NCI-H1436 treated with DMSO at 0.1 percent for 48 hours (cell line): ENCODE measurements at places on chromosomes 1 and 21.

GRCh38 chr1:24463776-24464735 is 38.6 kb upstream of the RCAN3 start:
- peak; percentile 64 for DNase-seq

- DNase-seq: no peak
These were observed 708.4 kb downstream of the KCNT2 start for GRCh38 chr1:195899762-195900352.

DNA sequence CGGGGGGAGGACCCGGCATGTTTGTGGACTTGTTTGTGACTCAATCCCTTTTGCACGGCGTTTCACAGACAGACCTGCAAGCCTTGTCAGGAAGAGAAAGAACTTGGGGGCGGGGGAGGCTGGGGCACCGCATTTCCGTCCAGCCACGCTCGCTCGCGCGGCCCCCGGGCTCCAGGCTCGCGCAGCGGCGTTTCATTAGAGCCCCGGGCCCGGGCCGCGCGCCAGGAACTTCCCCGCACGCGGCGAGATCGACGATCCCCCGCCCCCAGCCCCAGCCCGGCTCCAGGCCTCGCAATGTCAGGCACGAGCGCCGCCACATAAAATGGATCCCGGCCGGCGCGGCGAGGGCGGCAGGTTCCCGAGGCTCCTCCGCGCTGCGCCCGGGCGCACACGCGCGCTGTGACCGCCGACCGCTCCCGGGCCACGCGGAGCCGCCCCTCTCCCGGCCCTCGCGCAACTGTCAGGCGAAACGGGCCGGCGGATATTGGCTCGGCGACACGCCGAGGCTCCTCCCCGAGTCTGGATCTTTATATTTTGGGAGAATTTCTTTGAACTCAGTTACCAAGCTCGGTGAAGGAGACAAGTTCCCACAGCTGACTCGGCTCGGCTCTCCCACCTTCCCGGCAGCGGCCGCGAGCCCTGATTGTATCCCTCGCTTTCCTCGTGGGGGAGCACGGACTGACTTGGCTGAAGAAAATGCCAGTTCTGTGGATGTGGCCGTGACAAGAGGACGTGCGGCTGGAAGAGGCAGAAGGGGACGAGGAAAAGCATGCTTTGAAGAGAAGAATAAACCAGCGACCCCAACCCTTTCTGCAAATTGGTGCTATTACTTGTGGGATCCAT is at the start of gene KIF26B:
Gene KIF26B (plus strand): TSS at position 557 of the 843 bp plus-strand sequence. CDS start 440 bp downstream, outside the sequence.
- no peak for DNase-seq

DNA sequence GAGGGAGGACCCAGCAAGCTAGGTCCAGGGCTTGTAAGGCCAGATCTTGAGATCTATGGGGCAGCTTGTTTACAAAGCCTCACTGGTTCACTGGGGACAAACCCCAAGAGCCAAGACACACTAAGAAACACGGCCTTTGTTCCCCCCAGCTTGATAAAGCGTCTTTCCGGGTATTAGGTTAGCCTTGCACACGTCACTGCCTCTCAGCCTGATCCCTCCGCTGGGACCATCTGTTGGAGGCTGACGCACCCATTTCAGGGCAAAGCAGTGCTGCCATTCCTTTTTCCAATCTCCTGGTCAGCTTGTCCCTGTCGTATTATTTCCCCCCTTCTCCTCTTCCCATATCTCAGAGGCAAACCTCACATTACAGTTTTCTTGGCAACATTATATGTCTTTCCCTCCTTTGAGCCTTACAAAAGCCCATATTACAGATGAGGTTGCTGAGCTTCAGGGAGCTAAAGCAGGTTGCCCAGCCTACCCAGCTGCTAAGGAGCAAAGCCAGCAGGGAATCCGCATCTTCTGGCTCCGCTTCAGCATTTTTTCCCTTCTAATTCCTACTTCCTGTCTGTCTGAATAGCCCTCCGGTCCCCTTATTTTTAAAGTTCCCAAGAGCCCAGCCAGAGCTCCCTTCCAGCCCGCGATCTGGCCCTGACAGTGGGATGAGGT is 4.1 kb downstream of the HEYL start:
- DNase-seq: no peak

DNA sequence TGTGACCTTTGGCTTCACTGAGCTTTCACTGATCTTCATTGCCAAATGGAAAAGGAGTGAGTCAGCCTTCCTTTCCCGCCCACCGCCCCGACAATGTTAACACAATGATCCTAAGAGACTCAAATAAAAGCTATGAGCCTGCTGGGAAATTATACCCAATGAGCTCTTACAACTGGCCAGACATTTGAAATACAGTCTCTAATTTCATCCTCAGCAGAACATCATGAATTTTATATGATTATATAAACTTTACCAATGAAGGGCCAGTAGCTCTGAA is 252.5 kb downstream of the SIPA1L2 start:
- DNase-seq: no peak

GRCh38 chr1:37035014-37035691 is 838 bp upstream of the GRIK3 start:
- no peak for DNase-seq

GRCh38 chr1:186875896-186876835 is 47.4 kb downstream of the PLA2G4A start:
- DNase-seq: no peak

- no peak for DNase-seq
These were observed 18.7 kb upstream of the OR6N2 start for GRCh38 chr1:158799689-158800088.

- DNase-seq: no peak
These were observed 173.4 kb downstream of the S1PR1 start for GRCh38 chr1:101410048-101410878.

GRCh38 chr21:17775431-17776126 is 43.6 kb downstream of the C21orf91 start:
- no peak for DNase-seq

GRCh38 chr1:29809446-29810120 is 573.3 kb downstream of the PTPRU start:
- DNase-seq: no peak

DNA sequence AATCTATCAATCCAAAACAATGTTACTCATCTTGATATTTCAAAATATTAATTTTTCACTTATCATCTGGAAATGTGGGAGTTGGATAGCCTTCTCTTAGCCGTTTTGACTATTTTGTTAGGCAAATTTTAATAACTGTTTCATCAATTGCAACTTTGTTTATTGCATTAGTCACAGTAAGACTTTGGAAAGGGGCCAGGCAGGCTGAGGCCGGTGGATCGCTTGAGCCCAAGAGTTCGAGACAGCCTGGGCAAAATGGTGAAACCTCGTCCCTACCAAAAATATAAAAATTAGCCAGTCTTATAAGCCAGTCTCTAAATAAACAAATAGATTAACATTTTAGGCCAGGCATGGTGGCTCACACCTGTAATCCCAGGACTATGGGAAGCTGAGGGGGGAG is 113.0 kb upstream of the NR5A2 start:
- DNase-seq: no peak

DNA sequence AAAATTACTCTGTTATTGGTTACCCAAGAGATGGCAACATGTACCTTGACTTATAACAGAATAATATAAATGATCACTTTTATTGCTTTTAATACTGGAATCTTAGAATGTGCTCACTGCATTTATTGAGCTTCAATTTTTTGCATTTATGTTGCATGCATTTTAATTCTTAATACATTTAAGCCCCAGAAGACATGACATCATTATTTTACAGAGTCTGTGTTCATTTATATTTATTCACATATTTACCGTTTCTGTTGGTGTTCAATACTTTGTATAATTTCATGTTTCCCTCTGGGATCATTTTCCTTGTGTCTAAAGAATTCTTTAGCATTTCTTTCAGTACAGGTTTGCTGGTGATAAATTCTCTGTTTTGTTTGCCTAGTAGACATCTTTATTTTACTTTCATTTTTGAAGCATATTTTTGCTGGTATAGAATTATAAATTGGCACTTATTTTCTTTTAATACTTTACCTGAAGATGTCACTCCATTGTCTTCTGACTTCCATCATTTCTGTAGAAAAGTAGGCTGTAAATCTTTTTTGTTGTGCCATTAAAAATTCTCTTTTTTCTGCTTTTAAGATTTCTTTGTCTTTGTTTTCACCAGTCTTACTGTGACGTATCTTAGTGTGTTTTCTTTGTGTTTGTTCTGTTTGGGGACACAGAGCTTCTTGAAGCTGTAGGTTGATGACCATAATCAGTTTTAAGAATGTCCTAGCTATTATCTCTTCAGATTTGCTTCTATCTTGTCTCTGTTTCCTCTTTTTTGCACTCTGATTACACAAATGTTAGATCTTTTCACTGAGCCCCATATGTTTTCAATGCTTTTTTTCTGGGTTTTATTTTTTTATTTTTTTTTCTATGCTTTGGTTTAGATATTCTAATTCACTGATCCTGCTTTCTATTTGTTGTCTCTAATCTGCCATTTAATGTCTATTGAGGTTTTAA is 26.9 kb downstream of the DISP3 start:
- DNase-seq: no peak

DNA sequence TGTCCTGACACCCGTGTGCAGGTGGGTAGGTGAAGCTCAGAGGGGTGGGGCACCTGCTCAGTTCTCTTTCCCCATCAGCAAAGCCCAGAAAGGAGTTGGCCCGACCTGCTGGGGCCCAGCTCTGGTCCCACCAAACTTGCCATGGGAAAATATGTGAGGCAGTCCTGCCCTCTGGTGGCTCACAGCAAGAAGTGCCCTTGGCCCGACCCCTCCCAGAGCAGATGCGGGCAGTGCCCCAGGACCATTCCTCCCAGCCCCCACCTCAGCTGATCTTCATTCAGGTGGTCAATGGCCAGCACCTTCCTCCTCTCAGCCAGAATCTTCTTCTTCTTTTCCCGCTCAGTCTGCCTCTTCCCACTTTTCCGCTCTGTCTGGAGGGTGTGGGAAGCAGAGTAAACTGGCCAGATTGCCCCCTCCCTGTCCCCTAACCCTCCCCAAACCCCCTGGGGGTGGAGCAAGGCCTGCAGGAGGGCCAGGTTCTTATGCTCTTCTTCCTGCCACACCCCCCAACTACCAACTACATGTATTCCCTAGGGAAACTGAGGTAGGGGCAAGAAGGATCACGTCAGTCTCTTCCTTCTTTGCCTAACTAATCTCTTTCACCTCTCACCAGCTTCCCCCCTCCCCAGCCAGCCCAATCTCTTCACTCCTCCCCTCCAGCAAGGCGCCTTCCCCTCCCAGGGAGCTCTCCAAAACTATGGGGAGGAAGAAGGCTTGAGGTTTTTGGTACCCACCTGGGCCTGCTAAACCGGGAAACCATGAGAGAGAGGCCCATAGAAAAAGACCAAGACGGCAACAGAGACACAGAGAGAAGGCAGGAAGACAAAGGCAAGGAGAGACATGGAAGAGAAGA is 15.6 kb downstream of the TNNT2 start:
- no peak for DNase-seq

GRCh38 chr1:45615885-45616284 is 8.0 kb downstream of the CCDC17 start:
- no peak for DNase-seq

- no peak for DNase-seq
These were observed 22.6 kb downstream of the FMO5 start for GRCh38 chr1:147202576-147202975.

GRCh38 chr1:228544921-228545591 is 57.9 kb downstream of the RNF187 start:
- DNase-seq: no peak

GRCh38 chr1:23638188-23638619 is 53.4 kb upstream of the RPL11 start:
- DNase-seq: no peak

- DNase-seq: no peak
These were observed 19.9 kb upstream of the EDN2 start for GRCh38 chr1:41504114-41505035.

DNA sequence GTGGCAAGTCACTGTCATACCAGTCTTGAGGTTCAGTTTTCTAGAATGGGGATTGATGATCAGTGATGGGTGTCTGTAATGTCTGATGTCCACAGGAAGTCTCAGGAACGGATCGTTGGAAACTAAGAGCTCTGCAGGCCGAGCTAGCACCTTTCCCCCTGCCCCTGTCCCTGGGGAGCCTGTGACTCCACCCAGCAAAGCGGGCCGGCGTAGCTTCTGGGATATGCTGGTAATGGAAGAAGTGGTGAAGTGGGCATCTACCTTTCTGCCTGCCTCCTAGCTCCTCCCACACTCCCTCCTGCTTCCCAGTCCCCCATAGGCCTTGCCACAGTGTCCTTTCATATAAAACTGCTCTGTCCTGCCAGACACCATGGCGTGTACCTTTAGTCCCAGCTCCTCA is 13.4 kb downstream of the HYI start:
- peak; percentile 74 for DNase-seq

GRCh38 chr1:92992054-92992453 is 30.8 kb upstream of the DIPK1A start:
- DNase-seq: no peak

DNA sequence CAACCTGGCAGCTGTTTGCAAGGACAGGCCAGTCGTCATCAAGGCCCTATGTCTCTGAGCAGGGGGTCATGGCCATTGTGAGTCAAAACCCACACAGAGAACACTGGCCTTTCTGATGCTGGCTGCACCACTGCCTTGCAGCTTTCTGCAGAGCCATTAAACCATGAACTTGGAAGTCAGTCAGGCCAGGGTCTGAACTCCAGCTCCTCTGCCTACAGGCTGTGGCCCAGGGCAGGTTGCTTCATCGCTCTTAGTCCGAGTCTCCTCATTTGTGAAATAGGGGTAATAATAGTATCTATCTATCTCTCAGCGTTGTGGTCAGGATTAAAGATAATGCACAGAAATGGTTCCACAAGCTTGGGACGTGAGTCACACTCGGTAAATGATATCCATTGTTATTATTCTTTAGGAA is 35.8 kb upstream of the HIVEP3 start:
- DNase-seq: no peak

GRCh38 chr1:230704830-230705229 is 9.1 kb downstream of the AGT start:
- DNase-seq: no peak

DNA sequence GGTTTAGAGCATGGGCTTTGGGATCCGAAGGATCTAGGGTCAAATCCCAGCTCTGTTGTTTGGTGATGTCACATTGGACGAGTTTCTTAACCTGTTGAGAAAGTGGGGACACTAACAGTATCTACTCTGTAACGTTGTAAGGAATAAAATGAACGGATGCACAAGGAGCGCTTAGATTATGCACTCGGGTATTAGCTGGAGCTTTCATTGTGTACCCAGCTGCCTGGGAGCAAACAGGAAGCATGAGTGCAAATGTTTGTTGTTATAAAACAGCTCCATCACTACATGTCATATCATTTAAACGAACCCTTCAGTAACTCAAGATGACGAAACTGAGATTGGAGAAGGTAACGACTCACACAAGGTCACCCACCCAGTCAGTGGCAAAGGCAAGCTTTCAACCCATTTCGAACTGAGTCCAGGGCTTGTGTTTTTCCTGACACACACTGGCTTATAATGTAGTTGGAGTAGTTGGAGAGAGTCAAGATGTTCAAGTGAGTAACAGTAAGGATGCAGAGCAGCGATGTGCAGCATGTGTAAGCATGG is 16.2 kb upstream of the SLC6A17 start:
- peak; percentile 44 for DNase-seq

DNA sequence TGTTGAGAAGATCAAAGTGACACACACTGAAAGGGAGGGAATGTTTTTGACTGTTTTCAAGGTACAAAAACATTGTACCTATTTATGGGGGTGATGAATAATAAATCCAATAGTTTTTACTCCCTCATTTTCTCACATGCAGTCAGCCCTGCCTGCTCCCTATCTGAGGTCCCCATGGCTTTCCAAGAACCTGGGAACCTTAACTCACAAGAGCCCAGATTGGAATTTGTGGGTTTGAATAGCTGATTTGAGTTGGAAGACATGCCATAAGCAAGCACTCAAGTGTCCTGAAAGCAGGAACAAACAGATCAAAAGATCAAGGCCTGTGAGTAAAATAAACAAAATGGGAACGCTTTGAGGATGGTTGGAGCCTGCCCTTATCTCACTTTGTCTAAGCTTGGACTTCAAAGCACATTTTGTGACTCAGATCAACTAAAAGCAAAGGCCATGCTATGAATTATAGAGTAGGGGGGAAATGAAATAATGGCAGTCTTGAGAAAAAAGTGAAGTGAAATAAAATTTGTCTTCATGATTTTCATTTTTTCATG is 136.6 kb downstream of the LYPLAL1 start:
- no peak for DNase-seq
